ENCODE measurements at places on chromosomes 4 and X. TPM values are rescaled to one million over a fixed set of nuclear protein-coding genes. Genes with fewer than 3 reads are reported as not detected.

- DNase-seq, result no peak
Measured at GRCh38 chrX:115491766-115492165, 69.2 kb upstream of the PLS3 start.

GRCh38 chr4:144734522-144734921, 88.6 kb downstream of the HHIP start:
- DNase-seq, result no peak

GRCh38 chrX:153969904-153970356, 1.7 kb downstream of the HCFC1 start:
- no peak for DNase-seq

TRAM1L1 gene
- 8.9 TPM for total RNA-seq
